ENCODE measurements at places on chromosomes 6 and 20.

DNA sequence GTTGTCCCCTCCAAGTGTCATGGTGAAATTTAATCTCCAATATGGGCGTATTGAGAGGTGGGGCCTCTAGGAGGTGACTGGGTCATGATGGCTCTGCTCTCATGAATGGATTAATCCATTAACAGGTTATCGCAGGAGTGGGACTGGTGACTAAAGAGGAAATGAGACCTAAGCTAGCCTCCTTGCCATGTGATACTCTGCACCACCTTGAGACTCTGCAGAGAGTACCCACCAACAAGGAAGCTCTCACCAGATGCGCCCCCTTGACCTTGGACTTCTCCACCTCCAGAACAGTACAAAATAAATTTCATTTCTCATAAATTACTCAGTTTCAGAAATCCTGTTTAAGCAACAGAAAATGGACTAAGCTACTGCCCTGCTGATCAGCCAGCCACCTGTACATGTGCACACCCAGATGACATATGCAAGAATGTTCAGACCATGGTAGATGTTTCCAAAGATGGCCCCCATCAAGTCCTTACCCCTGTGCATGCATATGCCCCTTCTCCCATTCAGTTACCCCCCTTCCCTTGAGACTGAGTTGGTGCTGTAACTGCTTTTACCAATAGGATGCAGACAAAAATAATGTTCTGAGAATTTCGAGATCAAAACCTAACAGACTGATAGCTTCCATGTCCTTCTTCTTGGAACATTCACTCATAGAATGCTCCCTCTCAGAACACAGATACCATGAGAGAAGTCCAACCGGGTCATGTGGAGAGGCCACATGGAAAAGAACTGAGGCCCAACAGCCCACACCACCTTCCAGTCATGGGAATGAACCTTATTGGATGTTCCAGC is 28.4 kb downstream of the MAP3K5 start:
- DNase-seq = no peak

DNA sequence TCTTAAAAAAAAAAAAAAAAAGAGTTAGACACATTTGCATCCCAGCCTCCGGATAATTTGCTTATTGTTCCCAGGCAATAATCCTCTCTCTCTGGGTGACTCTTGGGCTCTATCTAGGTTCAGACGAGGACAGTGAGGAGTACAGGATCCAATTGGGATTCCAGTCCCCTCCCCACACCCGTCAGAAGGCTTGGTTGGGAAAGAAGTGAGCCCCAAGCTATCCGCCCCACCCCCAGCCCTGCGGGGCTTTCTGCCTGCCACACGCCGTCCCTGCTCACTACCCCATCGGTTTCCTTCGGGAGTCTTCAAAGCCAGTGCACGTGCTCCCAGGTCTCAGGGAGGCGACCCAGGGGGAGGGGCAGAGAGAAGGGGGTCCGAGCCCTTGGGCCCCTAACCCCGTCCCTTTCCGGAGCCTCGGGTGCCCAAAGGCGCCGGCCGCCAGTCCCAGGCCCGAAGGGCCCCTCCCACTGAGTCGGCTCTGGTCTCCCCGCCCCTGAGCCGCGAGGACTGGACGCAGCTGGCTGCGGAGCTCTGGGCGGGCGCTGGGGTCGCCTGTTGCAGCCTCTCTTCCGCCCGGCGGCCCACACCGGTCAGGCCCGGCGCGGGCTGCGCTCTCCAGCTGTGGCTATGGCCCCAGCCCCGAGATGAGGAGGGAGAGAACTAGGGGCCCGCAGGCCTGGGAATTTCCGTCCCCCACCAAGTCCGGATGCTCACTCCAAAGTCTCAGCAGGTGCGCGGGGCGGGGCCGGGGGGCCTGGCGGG is 2.5 kb downstream of the MYMX start:
- DNase-seq = no peak

GRCh38 chr20:63490416-63490815 is 8.5 kb downstream of the EEF1A2 start:
- no peak for DNase-seq

DNA sequence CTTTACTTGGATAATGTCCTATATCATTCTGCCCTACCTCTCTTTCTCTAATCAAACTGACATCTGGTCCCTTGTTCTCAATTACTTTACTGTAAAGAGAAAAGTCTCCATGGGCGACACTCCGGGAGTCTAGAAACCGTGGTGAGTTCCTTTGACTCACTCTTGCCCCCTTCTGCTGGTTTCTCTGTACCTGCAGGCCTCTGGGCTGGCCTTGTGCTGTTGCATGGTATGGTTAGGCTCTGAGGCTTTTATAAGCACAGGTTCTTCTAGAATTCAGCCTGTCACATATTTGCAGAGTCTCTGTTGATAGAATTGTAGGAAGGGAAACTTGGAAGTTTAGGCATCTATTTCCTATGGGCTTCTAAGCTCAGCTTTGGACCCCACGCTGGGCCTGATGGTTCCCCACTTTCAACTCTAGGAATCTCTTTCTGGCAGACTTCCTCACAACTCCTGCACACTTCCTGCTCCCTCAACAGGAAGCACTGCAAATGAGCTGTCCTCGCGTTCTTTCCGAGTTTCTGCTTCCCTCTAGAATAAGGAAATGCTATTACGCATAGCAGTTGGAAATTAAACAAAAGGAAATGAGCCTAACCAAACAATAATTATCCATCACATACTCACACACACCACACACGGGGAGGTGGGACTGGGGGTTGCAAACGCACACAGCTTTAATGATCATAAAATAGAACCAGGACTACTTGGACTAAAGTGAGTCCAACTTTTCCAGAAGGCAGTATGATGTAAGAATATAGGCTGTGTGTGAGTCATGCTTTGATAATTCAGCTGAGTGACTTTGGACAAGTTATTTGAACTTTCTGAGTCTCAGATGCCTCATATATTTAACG is 683.3 kb downstream of the QKI start:
- DNase-seq = no peak
